Cortex of kidney (tissue), 1 donor: ENCODE measurements at places on chromosomes 3 and 15.

GRCh38 chr15:82655606-82656005 is 8.4 kb upstream of the CPEB1 start:
- no peak for DNase-seq

DNA sequence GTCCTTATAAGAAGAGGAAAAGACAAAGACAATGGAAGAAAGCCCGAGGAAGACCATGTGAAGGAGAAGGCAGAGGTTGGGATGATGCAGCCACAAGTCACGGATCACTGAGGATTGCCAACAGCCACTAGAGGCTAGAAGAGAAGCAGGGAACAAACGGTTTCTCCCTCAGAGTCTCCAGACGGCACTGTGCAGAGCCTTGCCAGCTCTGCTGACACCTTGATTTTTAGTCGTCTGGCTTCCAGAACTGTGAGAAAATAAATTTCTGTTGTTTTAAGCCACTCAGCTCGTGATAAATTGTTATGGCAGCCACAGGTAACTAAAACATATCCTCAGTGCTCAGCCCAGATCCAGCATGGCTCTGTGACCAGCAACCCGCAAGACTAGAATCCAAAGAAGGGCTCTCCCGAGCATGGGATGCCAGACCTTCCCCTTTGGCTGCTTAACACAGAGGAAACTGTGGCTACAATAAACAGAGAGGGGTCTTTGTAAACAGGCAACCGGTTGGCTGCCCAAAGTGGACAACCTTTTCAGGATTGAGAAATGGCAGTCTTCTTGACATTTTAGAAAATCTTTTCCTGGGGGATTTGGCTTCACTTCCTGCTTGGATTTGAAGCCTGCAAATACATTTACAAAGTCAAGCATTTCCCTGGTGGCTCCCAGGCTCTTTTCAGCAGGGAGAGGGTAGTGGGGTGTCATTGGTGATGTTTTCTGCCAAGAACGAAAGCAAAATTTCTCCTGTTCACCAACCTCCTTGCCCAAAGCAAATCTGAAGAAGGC is 88.7 kb upstream of the ADPGK start:
- no peak for DNase-seq

DNA sequence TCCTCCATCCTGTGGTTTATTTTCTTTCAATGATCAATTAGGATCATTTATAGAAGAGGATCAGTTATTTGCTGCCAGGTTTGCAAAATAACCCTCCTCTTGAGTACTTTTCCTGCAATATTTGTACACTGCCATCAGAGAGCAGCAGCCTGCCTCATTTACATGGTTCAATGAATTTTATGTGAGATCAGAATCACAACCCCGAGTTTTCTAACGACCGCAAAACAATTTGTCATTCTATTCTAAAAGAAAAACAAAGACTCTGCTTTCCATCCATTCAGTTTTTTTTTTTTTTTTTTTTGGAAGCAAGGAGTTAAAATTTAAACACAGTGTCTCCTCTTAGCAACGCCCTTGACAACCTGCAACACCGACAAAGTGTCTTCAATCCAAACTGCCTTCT is 146.9 kb downstream of the RAB11A start:
- no peak for DNase-seq

GRCh38 chr15:38868326-38869114 is 303.9 kb upstream of the RASGRP1 start:
- no peak for DNase-seq

DNA sequence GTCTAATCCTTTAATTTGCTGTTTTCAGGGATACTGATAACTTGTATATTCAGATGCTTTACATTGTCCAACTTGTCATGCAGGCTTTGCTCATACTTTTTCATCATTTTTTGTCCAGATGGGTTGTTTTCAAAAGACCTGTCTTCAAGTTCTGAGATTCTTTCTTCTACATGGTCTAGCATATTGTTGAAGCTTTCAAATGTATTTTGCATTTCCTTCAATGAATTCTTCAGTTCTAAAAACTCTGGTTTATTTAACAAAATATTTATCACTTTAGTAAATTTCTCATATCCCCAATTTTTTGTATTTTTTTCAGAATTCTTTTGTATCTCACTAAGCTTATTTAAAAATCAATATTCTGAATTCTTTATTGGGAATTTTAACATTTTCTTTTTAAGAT is 388.3 kb upstream of the IL12A start:
- no peak for DNase-seq

GRCh38 chr3:134232151-134232550 is 18.5 kb downstream of the RYK start:
- DNase-seq, result no peak

DNA sequence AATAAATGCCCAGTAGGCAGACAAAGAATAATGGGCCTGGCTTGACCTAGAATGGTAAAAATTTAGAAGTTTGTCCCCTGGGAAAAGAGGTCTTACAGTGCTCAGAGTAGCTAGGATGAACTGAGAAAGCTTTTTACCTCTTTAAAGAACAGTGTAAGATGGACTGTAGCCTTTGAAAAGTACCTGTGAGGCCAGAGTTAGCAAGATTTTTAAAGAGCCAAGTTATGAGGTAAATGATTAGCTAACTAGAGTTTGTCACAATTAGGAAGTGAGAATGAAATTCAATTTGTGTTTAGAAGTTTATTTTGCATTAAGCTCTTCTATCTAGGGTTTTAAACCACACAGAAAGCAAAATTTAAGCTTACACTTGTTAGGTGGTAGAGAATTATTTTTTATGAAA is 480.9 kb downstream of the ZIC1 start:
- no peak for DNase-seq

DNA sequence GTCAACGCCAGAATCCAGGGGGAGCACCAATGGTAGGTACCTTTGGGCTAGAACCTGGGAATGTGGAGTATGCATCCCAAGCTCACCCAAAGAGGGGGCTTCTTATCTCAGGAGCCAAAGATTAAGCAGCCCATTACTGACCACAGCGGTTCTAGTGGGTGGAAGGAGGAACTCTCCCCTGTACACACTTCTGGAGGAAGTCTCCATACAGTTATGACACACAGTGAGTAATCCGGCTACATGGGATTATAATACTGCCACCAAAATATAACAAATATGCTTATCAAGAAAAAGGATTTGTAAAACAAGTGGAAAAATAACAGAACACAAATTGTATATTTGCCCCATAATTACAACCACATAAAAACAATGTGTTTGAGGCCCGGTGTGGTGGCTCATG is 8.4 kb downstream of the MYO1E start:
- DNase-seq, result no peak

- DNase-seq, result no peak
Observed at GRCh38 chr3:2650746-2651145, 459.4 kb downstream of the IL5RA start.

- no peak for DNase-seq
Observed at GRCh38 chr3:127857333-127857732, 35.0 kb upstream of the MGLL start.

GRCh38 chr3:123058505-123058904 is 8.3 kb upstream of the PDIA5 start:
- DNase-seq, result no peak

DNA sequence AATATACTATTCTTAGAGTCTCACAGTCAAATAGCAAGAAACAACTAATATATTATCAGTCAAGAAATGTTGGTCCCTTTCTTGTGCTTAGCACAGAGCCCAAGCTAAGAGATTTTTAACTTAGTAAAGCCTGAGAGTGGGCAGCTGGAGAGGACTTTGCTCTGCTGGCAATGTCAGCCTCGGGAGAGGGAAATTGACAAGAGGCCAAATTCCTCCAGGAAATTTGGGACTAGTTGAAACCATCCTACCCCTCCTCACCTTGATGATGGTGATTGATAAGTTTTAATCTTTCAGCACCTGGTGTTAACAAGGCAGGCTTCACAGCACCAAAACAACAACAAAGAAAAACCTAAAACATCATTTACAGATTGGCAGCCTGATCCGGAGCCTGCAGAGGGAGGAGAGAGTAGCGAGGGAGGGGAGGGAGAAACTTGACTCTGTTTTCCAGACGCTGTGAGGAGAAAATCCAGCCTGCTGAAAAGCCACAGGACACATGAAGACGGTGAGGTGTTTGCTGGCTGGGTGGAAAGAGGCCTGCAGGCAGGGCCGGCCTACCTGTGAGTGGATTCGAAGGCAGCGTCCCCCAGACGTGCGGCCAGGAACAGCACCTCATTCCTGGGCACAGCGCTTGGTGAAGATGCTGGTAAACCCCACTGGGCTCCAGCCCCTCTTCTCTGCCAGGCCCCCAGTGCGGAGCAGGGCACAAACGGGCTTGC is 150.9 kb downstream of the LRRC28 start:
- no peak for DNase-seq

GRCh38 chr15:78000091-78000926 is 77.2 kb downstream of the TBC1D2B start:
- no peak for DNase-seq

- no peak for DNase-seq
Observed at GRCh38 chr3:133494469-133494868, 79.0 kb upstream of the CDV3 start.

DNA sequence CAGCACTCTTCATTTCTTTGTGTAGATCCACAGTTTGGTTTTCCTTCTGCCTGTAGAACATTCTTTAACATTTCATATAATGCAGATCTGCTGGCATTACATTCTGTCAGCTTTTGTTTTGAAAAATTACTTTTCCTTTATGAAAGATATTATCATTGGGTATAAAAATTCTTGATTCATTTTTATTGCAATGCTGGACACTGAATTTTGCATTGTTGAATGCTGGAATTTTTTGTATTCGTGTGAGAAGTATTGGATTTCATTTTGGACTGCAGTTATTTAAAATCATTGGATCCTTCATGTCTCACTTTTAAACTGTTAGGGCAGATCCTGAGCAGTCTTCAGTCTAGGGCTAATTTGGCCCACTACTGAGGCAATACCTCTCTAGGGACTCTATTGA is 67.1 kb downstream of the SNRK start:
- DNase-seq, result no peak

- no peak for DNase-seq
Observed at GRCh38 chr3:193546129-193546528, 8.6 kb downstream of the ATP13A4 start.

GRCh38 chr15:94563456-94563855 is 332.1 kb downstream of the MCTP2 start:
- no peak for DNase-seq

- no peak for DNase-seq
Observed at GRCh38 chr3:108834551-108834950, 12.0 kb downstream of the TRAT1 start.

- no peak for DNase-seq
Observed at GRCh38 chr15:75836959-75837334, 6.3 kb upstream of the UBE2Q2 start.

GRCh38 chr3:15269091-15269989 is 63.0 kb downstream of the SH3BP5 start:
- DNase-seq, result no peak

- DNase-seq, result no peak
Observed at GRCh38 chr3:170565495-170565894, 20.4 kb downstream of the SLC7A14 start.

- no peak for DNase-seq
Observed at GRCh38 chr3:151198849-151199248, 4.2 kb downstream of the GPR171 start.

DNA sequence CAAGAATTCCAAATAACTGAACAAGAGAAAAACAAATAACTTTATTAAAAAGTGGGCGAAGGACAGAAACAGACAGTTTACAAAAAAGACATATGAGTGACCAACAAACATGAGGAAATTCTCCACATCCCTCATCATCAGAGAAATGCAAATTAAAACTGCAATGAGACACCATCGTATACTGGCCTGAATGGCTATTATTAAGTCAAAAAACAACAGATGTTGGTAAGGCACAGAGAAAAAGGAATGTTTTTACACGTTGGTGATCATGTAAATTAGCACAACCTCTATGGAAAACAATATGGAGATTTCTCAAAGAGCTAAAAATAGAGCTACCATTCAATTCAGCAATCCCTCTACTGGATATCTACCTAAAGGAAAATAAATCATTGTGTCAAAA is 1260.4 kb upstream of the ALCAM start:
- DNase-seq, result no peak
